Activated naive CD8-positive, alpha-beta T cell treated with anti-CD3 and anti-CD28 coated beads, Interleukin-2, amount 10 ng/mL, durations not matched to agents 7 days and 5 days (primary cell): ENCODE measurements at places on chromosomes 6 and 20. TPM values are rescaled to one million over a fixed set of nuclear protein-coding genes. Genes with fewer than 3 reads are reported as not detected.

DNA sequence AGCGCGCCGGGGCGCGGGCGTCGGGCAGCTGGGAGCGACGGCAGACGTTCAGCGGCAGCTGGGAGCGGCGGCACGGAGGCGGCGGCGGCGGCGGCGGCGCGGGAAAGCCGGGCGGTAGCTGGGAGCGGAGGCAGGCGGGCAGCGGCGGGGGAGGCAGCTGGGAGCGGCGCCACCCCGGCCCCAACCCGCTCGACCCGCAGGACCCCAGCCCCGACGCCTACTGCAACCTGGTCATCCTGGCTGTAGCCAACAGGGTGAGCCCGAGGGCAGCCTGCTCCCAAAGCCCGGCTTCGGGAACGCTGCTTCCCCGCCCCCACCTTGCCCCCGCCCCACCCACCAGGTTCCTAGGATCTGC lies 8.9 kb downstream of the CCM2L start:
- H3K27me3 ChIP-seq: peaks cover 80% of the 10 kb centered on the region
- H3K4me1 ChIP-seq: peaks cover 12% of the 10 kb centered on the region
- H3K27ac ChIP-seq: no peak overlapping the region
- no peak for DNase-seq
- H3K4me3 ChIP-seq: peak overlapping the region; percentile 77
- H3K36me3 ChIP-seq: peaks cover 3% of the 10 kb centered on the region

Gene ID4
- total RNA-seq: not detected

DNA sequence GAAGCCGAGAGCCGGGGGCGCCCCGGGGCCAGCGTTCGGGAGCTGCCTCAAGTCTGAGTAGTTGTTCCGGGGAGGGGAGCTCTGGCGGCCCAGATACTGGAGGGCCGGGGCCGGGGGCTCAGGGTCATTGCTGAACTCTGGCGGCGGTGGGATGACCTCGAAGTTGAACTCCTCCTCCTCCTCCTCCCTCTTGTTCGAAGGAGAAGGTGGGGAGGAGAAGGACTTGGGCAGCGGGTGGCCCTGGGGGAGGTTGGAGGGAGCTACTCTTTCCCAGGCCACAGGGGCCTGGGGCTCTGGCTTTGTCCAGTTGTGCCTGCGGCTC lies 37.7 kb downstream of the C6orf132 start:
- H3K27ac ChIP-seq: peak overlapping the region; percentile 38
- peaks cover 19% of the 10 kb centered on the region for H3K4me1 ChIP-seq
- H3K4me3 ChIP-seq: peak overlapping the region; percentile 81
- no peak for DNase-seq
- no peaks in the 10 kb centered on the region for H3K36me3 ChIP-seq

DNA sequence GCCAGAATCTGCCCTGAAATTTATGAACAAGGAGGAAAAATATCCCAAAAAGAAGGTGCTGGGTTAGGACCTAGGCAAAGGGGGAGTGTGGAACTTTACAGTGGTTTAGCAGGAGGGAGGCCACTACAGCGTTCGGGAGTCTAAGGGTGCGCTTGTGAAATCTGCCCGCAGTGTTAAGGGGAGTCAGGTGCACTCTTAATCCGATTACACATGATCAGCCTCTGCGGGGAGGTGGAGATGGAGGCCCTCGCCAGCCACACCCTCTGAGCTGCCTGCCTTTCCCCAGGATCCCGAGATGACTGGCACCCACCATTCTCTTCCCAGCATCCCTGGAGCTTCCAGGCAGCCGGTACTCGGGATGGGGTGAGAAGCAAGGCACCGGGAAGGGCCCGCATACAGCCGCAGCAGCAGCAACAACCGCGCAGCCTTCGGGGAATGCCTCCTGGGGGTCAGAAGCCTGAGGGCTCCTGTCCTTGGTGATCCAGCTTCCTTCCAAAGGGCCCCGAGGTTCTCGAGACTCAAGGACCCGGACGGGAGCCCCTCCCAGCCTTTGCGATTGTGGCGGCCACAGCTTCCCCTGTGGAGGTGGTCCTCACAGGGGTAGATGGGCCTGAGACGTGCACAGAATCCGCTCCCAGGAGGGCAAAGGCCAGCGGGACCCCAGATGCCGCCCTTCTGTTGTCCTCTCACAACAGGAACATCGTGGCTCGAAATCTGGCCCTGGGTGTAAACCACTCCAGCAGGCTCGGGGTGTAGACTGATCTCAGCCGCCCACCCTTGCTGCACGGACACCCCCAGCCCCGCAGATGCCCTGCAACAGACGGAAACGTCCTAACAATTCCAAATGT lies 57.3 kb upstream of the CST7 start:
- no peak for DNase-seq
- no peak overlapping the region for H3K27ac ChIP-seq
- H3K36me3 ChIP-seq: no peaks in the 10 kb centered on the region

DNA sequence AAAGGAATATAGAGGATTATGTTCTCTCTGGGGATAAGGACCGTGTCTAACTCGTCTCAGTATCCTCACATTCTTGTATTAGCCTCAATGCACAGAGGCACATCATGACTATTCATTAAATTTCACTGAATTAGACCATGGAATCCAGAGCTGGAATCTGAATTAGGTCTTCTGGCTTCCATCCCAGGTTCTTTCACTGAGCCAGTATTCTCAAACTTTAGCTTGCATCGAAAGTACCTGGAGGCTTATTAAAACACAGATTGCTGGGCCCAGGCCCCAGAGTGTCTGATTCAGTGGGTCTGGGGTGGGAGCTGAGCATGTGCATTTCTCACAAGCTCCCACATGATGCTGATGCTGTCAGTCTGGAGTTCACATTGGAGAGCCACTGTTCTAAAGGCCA lies 142.0 kb downstream of the UST start:
- no peak overlapping the region for H3K4me3 ChIP-seq
- H3K36me3 ChIP-seq: no peaks in the 10 kb centered on the region
- H3K4me1 ChIP-seq: no peaks in the 10 kb centered on the region
- no peaks in the 10 kb centered on the region for H3K27me3 ChIP-seq
- no peak for DNase-seq

GRCh38 chr6:45722876-45723275 lies 292.8 kb downstream of the CLIC5 start:
- no peak for DNase-seq
- peaks cover 1% of the 10 kb centered on the region for H3K36me3 ChIP-seq

Gene POPDC3
- total RNA-seq: not detected

Gene CRYBG1
- total RNA-seq: 34.8 TPM

GRCh38 chr6:34919651-34920050 lies 30.6 kb downstream of the ANKS1A start:
- no peak overlapping the region for H3K27ac ChIP-seq
- H3K4me3 ChIP-seq: no peak overlapping the region
- H3K4me1 ChIP-seq: peaks cover 10% of the 10 kb centered on the region
- DNase-seq: no peak

- peaks cover 4% of the 10 kb centered on the region for H3K27me3 ChIP-seq
- no peaks in the 10 kb centered on the region for H3K4me1 ChIP-seq
- no peak overlapping the region for H3K4me3 ChIP-seq
These were observed 6.3 kb downstream of the OR2A4 start for GRCh38 chr6:131694832-131695426.

Gene SAPCD1
- total RNA-seq: 18.1 TPM

GRCh38 chr20:64040231-64041039 lies 4.5 kb downstream of the C20orf204 start:
- peak overlapping the region; percentile 57 for H3K4me3 ChIP-seq
- peaks cover 1% of the 10 kb centered on the region for H3K36me3 ChIP-seq
- peaks cover 3% of the 10 kb centered on the region for H3K27me3 ChIP-seq
- H3K4me1 ChIP-seq: peaks cover 39% of the 10 kb centered on the region
- DNase-seq: peak; percentile 42

GRCh38 chr6:157203764-157204163 lies 119.6 kb downstream of the TMEM242 start:
- H3K27me3 ChIP-seq: no peaks in the 10 kb centered on the region
- H3K27ac ChIP-seq: no peak overlapping the region
- peaks cover 21% of the 10 kb centered on the region for H3K36me3 ChIP-seq
- no peak for DNase-seq

- H3K27me3 ChIP-seq: no peaks in the 10 kb centered on the region
- no peak for DNase-seq
- H3K4me1 ChIP-seq: no peaks in the 10 kb centered on the region
- no peak overlapping the region for H3K27ac ChIP-seq
These were observed 768.8 kb upstream of the SLC35B3 start for GRCh38 chr6:9204171-9204570.

Gene SDHAF4
- 13.9 TPM for total RNA-seq

GRCh38 chr6:41002168-41002567 lies 36.9 kb downstream of the UNC5CL start:
- no peak for DNase-seq
- H3K36me3 ChIP-seq: no peaks in the 10 kb centered on the region

Gene IYD
- total RNA-seq: not detected

DNA sequence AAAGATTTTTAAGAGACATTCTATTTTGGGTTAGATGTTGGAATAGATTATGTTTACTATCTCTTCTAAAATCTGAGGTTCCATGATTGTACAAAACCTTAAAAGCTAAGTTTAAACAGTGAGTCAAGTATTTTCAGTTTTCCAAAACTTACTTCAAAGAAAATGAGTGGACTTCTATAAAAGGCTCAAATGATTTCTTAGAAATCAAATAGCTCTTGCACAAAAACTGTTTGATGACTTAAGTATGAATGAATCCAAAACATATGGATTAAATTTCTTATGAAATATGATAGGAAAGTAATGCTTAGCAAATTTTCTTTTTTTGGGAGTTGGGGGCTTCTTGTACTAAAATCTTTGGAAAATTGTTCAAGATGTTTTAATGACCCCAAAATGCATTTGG lies 837.3 kb upstream of the SLC35B3 start:
- H3K36me3 ChIP-seq: no peaks in the 10 kb centered on the region
- H3K27ac ChIP-seq: no peak overlapping the region
